NB4 (cell line): ENCODE measurements at places on chromosomes 16 and 17.

GRCh38 chr17:27567563-27567859 lies 63.5 kb upstream of the LGALS9 start:
- DNase-seq: no peak

GRCh38 chr16:67703626-67704025 lies 15.5 kb downstream of the GFOD2 start:
- no peak for DNase-seq

GRCh38 chr16:66003201-66003600 lies 363.3 kb upstream of the CDH5 start:
- no peak for DNase-seq

DNA sequence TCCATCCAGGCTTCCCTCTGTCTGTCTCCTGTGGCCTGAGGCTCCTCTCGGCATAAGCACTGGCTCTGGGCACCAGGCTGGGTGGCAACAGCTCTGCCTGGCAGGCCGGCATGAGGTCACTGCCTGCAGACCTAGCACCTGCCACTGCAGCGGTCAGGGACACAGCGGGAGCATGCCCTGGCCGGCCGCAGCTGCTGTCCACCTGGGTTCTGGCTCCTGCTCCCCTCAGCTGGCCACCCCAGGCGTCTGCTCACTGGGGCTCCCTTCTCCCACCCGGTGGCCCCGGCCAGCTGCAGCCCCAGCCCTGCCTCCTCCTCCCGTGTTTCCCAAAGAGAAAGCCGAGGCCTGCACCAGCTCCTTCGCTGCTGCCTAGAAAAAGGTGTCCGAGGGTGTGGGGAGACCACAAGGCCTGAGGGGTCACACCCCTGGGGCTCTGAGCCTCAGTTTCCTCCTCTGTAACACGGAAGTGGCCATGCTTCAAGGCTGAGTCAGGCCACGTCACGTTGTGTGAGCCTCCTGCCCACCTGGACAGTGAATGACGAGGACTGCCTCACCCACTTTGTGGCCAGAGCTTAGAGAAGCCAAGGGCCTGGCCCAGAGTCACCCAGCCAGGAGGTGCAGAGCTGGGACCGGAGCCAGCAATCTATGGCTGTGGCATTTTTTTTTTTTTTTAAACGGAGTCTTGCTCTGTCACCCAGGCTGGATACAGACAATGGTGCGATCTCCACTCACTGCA lies 6.7 kb downstream of the NTHL1 start:
- no peak for DNase-seq

DNA sequence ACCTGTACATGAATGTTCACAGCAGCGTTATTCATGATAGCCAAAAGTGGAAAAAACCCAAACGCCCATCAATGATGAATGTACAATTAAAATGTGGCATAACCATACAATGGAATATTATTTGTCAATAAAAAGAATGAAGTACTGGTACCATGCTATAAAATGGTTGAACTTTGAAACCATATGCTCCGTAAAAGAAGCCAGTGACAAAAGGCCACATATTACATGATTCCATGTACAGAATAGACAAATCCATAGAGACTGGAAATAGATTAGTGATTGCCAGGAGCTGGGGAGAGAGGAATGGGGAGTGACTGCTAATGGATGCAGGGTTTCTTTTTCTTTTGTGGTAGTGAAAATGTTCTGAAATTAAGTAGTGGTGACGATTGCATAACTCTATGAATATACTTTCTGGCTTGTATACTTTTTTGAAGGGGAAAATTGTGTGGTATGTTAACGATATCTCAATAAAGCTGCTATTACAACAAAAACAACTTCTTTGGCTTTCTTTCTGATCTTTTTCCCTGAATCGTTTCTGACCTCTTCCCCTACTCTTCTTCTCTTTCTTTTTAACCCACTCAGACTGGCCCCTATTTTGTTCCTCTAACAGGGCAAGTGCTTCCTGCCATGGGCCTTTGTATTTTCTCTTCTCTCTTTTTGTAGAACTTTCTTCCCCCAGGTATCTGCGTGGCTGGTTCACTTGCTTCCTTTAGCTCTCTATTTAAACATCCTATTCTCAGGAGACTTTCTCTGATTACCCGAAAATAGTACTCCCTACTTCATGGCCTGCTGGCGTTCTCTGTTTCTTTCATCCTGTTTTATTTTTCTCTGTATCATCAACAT lies 67.9 kb downstream of the FTO start:
- no peak for DNase-seq

DNA sequence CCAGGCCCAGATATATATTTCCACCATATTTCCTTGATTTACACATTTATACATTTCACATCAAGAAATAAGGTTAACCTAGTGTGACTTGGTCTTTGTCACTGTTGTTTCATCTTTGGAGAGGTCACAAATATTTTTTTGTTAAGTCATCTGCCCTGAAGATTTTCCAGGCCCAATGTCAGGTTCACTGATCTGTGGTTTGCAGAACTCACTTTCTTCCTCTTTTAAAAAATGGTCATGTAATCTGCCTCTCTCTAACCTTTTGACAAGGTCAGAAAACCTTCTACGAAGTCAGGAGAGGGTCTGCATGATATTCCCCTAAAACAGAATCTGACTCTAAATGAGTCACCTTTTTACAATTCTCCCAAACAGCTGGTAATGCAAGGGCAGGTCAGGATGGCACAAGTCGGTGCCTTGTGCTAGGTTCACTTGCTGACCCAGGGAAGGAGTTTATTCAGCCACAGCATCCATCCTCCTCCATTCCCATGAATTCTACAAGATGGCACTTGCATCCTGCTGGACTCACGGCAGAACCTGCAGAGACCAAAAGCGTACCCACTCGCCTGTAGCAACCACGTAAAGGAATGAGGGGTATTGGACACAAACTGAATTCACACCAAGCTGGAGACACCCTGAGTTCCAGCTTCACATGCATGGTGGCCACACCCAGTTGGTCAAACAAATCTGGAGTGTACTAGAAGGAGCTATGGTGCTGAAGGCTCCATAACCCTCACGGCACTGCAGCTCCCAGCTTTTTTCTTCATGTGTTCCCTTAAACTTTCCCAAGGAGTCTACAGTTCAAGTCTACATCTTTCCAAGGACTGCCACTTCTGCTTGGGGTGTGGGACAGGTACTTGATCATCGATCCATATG lies 1.6 kb upstream of the KIAA0513 start:
- DNase-seq: peak; percentile 78

DNA sequence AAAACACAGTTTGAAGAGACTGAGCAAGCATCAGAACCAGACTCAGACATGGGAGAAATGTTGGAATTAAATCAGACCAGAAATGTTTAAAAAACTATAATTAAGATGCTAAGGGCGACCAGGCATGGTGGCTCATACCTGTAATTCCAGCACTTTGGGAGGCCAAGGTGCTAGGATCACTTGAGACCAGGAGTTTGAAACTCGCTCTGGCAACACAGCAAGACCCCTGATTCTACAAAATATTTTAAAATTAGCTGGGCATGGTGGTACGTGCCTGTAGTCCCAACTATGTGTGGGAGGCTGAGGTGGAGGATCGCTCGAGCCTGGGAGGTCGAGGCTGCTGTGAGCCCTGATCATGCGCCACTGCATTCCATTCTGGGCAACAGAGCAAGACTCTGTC lies 160.3 kb downstream of the COPRS start:
- DNase-seq: no peak

DNA sequence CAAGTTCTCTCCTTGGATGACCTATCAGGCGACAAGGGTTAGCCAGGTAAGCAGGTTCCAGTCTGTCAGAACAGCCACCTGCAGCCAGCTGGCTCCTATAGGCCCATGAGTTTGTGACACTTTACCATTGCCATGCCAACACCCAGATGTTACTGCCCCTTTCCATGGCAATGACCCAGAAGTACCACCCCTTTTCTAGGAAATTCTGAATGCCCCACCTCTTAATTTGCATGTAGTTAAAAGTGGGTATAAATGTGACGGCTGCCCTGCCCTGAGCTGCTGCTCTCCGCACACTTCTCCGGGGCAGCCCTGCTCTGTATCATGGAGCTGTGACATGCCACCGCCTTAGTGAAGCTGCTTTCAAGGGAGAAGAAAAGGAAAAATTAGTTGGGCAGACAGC lies 10.0 kb upstream of the SECTM1 start:
- no peak for DNase-seq

GRCh38 chr17:19295473-19296135 lies 58.4 kb downstream of the EPN2 start:
- DNase-seq: no peak

DNA sequence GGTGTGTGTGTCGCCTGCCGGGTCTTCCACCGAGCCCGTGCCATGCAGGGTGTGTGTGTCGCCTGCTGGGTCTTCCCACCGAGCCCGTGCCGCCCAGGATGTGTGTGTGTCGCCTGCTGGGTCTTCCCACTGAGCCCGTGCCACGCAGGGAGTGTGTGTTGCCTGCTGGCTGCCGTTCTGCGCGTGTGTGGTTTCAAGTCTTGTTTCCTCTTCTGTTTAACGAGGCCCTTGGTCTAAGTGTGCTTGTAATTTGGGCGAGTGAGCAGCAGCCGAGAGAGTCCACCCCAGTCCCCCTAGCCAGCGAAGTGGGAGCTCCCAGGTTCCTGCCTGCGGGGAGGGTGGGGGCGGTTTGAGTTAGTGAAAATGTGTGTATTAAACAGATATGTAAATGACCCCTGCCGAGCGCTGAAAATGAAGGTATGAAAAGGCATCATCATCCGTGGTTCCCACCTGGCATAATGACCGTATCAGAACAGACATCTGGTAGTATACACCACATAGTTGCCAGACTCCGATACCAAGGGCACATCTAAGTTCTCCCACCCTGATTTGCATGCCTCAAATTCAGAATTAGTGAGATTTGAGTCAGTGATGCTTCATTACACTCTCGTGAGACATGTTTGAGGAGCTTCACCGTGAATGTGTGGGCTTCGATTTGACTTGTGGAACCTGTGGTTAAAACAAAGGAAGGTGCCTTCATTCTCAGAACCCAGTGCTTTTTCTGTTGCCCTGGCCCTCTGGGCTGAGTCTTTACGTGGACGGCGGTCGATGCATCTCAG lies 114.5 kb upstream of the CHMP6 start:
- DNase-seq: no peak

DNA sequence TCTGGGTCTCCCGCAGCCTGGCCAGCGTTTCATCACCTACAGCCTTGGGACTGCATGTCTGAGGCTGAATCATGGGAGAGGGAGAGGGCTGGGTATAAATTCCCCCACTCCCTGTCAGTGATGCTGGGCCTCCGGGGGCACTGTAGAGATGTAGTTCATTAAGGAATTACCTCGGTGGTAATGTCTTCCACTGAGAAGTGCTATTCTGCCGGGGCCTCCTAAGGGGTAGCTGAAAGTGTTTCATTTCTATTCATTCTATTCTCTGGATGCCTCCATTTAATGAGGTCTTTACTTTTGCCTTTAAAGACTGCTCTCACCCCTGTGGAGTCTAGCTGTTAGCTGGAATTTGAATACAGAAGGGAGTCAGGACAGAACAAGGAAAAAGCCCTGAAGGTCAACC lies 116.4 kb upstream of the HS3ST4 start:
- no peak for DNase-seq

- peak; percentile 10 for DNase-seq
These were observed 448.9 kb upstream of the ERCC4 start for GRCh38 chr16:13471036-13471435.

GRCh38 chr16:48609652-48610029 lies 339 bp downstream of the N4BP1 start:
- peak; percentile 72 for DNase-seq

GRCh38 chr17:20189302-20189701 lies 180.1 kb downstream of the SPECC1 start:
- no peak for DNase-seq

DNA sequence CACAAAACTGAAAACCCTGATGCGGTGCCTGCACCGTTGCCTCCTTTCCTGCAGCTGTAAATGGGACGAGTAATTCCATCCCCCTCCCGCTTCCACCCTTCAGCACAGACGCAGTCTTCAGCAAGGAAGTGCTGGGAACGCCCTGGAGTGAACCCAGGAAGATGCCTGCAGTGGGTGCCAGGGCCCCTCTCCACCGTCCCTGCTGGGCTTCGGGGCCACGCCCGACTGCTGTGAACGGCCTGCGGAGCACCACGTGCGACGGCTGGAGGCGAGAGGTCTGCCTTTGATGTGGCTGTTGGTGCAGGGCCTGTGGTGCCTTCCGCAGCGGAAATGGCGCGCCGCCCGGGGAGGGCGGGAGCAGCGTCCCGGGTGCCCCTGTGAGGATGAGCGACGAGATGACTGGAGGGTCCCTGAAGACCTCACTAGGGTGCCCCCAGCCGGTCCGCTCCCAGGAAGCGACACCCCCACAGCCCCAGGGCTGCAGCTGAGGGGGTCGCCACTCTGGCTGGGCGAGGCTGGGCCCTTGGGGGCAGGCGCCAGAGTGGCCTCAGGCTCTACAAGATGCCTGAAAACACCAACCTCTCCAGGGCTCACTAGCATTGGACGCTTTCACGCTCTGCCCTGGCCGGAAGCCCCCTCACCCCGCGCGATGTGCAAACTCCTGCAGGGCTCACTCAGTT lies 749 bp upstream of the MC1R start:
- peak; percentile 96 for DNase-seq
